Posterior vena cava (tissue), 2 donors: ENCODE measurements at places on chromosomes 3 and 15. TPM values are rescaled to one million over a fixed set of nuclear protein-coding genes. Genes with fewer than 3 reads are reported as not detected.

CKMT1B gene
- not detected for total RNA-seq

LDHAL6B gene
- not detected for total RNA-seq

RAD51 gene
- total RNA-seq = 1.0 TPM

GXYLT2 gene
- total RNA-seq = 28.3 TPM
